Activated CD4-positive, CD25-positive, alpha-beta regulatory T cell treated with anti-CD3 and anti-CD28 coated beads, Interleukin-2, amount 50 U/mL, for 16 hours (primary cell): ENCODE measurements at places on chromosomes 3 and 15.

DNA sequence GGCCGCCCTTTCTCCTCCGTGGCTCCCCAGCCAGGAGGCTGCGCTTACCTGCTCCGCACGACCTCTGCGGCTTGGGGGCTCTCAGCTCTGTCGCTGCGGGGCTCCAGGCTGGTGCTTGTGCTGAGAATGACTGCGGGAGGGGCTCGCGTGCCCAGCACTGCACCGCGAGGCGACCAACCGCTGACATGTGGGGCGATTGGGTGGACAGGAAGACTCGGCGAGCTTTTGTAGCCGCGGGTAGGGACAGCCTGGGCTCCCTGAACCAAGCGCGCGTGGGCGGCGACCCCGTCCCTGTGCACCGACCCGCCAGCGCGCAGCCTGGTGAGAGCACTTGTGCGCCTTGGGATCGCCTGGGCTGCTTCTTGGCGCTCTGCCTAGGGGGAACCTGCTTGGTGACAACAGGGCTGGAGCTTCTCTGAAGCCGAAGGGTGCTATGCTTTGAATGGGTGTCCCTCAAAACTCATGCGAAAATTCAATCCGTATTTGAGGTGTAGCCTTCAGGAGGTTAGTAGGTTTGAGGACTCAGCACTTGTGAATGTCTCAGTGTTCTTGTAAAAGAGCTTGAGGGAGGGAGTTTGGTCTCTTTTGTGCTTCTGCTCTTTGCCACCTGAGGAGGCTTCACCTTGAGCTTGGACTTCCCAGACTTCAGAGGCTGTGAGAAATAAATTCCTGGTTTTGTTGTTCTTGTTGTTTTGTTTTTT is 50.4 kb downstream of the IL12A start:
- no peak for DNase-seq

DNA sequence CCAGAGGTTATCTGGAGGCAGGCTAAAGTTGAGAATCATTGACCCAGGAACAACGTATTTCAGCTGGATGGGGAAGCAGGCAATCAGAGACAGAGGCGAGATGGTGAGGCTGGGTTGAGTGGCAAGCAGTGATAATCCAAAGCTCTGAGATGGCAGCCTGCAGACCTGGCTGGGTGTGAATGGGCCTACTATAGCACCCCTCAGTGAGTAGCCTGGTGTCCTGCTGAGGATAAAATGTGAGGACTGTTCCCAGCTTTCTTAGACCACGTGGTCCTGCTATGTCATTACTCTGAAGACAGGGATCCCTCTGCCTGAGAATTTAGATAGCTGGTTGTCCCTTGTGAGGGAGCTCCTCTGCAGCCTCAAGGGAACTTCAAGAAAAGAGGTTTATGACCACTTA is 141.5 kb downstream of the ARPP21 start:
- no peak for DNase-seq

- DNase-seq: no peak
Observed at GRCh38 chr3:5054098-5054497, 68.0 kb upstream of the ARL8B start.

- DNase-seq: no peak
Observed at GRCh38 chr3:105359098-105359762, 7.5 kb upstream of the ALCAM start.

DNA sequence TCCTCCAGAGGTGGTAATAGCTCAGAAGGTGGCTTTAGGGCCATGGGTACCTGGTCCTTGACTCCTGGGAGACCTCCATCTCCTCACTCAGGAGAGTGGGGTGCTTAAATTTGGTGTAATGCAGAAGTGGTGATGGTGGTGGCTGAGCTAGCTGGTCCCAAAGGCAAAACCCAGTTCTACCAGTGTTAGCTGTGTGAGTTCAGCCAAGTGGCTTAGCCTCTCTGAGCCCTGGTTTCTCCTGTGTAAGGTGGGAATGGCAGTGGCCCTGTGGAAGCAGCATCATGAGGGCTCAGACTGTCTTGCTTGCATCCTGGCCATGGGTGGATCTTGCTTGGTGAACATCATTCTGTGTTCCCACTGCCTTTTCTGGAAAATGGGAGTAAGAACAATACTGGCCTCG is 9.4 kb downstream of the SEMA3F start:
- DNase-seq: no peak

- DNase-seq: no peak
Observed at GRCh38 chr15:74239051-74239705, 3.1 kb downstream of the CCDC33 start.

DNA sequence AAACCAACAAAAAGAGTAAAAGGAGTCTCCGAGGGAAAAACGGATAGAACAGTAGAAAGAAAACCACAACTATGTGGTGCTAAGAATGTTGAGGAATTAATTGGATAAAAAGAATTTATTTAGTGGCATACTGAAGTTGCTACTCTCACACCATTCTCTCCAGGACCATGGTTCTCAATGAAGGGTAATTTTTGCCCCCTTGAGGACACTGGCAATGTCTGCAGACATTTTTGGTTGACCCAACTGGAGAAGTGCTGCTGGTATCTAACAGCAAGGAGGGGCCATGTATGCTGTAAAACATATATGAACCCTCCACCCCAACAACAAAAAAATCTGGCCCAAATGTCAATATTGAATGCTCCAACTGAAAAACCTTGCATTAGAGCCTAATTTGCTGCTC is 85.9 kb upstream of the CSPG5 start:
- no peak for DNase-seq

DNA sequence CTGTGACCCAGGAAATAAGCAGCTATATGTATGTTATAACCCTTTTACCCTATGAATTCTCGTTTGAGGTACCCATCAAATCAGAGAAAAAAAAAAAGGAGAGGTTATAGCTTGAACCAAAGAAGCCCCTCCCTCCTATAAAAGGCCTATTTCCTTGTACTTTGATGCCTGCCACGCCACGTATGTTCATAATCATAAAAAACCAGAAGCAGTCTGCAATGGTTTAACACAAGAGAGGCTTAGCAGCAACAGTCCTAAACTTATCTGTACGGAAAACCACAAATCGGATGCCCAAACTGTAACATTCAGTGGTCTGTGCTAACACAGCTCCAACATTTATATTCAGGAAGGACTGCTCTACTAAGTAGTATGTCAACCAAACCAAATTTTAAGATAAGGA is 21.2 kb downstream of the CCR8 start:
- DNase-seq: no peak

DNA sequence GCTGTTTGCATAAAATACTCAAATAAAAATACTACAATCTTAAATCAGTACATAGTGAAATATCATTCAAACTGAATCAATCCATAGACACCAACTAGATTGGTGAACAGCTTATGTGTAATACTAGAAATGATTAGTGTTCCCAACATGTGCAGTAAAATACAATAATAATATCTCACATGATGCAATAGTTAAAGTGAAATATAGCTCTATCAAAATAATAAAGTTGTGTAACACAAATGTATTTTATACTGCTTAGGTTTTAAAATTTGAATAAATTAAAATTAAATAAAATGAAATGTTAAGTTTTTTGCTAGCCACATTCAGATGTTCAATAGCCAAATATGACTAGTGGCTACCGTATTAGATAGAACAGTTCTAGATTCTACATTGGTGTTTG is 714.1 kb downstream of the ZNF385D start:
- no peak for DNase-seq

GRCh38 chr15:59994888-59995557 is 9.1 kb upstream of the FOXB1 start:
- no peak for DNase-seq

DNA sequence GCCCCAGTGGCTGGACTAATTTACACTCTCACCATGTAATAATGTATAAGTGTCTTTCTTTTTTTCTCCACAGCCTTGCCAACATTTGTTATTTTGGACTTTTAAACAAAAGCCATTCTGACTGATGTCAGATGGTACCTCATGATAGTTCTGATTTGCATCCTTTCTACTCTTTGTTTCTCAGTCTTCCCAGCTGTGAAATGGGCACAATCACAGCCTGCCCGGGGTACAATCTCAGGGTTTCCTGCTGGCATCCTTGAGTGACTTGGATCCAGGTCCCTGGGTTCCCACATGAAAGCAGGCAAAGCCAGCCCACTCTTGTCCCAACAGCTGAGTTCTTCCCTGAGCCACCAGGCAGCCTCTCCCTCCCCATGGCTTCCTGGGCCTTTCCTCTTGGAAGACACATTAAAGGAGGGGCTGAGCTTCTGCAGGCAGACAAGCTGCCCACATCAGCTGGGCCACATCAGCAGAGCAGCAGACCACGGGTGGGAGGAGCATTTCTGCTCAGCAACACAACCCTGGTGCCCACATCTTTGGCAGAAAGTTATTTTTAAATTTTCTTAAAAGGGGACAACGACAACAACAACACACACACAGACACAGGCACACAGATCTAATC is 82.0 kb downstream of the MYLK start:
- no peak for DNase-seq

- DNase-seq: no peak
Observed at GRCh38 chr3:67192466-67192865, 194.4 kb downstream of the KBTBD8 start.

DNA sequence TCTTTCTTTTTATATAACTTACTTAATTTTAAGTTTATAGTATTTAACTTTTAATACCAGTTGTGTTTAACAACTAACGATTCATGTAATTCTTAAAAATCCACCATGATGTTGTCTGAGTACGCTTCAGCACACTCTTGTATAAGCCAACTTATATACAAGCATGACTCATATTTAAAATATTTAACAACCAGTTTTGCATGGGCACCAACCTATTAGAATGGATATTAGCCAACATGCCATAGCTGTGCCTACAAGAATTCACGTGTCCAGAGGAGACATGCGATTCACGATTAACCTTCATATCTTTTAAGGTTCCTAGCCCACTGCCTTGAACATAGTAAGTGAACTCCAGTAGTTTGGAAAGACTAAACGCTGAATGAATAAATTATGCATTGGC is 1023.2 kb downstream of the TBL1XR1 start:
- no peak for DNase-seq

DNA sequence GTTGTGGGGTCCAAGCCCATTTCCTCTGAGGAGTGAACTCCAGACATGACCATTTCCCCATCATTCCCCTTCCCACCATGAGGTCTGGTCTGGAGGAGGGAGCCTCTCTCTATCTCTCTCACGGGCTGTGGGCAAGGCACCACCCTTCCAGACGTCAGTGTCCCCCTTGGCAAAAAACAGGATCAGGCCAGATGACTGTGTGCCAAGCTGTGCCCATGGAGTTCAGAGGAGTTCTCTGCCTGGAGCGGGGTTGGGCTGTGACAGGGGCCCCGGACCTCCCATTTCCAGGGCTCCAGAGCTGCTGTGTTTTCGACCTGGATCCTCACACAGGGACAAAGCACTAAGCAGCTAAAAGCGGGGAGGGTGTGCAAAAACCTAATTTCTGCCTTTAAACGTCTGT is 124.5 kb downstream of the RAB11A start:
- no peak for DNase-seq

DNA sequence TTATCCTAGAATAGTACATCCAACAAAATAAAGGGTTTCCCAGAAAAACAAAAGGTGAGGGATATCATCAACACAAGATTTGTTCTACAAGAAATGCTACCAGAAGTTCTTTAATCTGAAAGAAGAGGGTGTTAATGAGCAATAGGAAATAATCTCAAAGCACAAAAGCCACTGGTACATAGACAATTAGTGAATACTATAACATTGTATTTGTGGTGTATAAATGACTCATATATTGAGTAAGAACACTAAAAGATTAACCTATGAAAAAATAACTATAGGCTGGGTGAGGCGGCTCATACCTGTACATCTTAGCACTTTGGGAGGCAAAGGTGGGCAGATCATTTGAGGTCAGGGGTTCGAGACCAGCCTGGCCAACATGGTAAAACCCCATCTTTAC is 210.2 kb upstream of the SLITRK3 start:
- no peak for DNase-seq

- no peak for DNase-seq
Observed at GRCh38 chr15:29066838-29067237, 181.1 kb downstream of the APBA2 start.

GRCh38 chr3:183428447-183429211 is at the start of gene MCF2L2:
Gene MCF2L2 (minus strand): TSS chr3:183428619. CDS start chr3:183427977, 642 bp downstream.
- peak; percentile 47 for DNase-seq

DNA sequence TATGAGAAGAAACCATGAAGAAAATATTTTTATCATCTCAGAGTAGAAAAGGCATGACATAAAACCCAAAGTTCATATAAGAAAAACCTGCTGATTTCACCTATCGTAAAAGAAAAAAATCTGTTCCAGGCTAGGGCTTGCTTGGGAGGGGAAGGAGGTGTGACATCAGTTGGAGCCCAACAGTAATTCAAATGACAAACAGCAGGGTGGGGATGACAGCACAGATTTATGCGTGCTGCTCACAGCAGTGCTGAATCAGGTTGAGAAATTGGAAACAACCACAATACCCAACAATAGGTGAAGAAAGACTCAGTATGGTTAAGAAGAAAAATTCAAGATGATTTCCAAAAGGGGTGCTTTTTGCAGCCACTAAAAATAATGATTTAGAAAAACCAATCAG is 172.4 kb downstream of the PDE8A start:
- no peak for DNase-seq

GRCh38 chr3:122728756-122729514 is 48.3 kb downstream of the PARP14 start:
- DNase-seq: no peak

DNA sequence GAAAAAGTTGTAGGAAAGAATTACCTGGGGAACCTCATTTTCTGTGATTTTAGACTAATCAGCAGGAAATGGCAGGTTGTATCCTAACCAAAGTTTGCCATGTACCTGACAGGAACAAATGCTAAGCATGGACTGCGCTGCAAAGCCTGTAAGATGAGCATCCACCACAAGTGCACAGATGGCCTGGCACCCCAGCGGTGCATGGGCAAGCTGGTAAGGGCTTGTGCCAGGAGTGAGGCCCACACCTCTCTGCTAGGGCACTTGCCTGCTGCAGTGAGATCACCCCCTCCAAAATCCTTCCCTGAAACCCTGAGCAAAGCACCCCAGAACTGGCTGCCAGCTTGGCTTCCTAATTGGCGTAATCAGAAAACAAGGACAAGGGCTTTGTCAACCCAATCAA is 102.6 kb downstream of the STAC start:
- no peak for DNase-seq

DNA sequence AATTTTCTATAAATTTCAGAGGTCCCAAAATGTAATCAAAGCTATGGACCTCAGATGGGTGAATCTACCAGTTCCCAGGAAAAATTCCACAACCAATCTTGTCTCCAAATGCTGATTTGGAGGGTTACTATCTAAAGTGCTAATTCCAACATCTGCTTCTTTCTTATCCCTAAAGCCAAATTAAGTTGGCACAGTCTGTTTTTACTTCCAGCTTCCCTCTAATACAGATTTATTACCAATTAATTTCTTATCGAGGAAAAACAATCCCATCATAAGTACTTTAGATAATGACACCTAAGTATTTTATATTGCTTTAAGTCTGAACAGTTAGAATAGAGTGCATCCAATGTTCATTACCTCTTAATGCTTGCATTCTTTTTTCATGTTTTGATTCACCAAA is 12.9 kb upstream of the TAFA4 start:
- DNase-seq: no peak

DNA sequence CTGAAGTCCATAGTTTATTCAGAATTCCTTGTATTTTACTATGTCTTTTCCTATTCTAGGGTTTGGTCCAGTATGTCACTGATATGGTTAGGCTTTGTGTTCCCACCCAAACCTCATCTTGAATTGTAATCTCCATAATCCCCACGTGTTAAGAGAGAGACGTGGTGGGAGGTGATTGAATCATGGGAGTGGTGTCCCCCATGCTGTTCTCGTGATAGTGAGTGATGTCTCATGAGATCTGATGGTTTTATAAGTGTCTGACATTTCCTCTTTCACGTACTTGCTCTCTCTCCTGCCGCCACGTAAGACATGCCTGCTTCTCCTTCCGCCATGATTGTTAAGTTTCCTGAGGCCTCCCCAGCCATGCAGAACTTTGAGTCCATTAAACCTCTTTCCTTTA is 6.6 kb upstream of the TEX9 start:
- no peak for DNase-seq

- DNase-seq: no peak
Observed at GRCh38 chr15:56249092-56249491, 5.4 kb upstream of the RFX7 start.
